Activated CD8-positive, alpha-beta memory T cell treated with anti-CD3 and anti-CD28 coated beads, Interleukin-2, amount 10 ng/mL, durations not matched to agents 7 days and 5 days (primary cell): ENCODE measurements at places on chromosomes 12 and 14. TPM values are rescaled to one million over a fixed set of nuclear protein-coding genes. Genes with fewer than 3 reads are reported as not detected.

Gene STON2
- 0.20 TPM for total RNA-seq

DNA sequence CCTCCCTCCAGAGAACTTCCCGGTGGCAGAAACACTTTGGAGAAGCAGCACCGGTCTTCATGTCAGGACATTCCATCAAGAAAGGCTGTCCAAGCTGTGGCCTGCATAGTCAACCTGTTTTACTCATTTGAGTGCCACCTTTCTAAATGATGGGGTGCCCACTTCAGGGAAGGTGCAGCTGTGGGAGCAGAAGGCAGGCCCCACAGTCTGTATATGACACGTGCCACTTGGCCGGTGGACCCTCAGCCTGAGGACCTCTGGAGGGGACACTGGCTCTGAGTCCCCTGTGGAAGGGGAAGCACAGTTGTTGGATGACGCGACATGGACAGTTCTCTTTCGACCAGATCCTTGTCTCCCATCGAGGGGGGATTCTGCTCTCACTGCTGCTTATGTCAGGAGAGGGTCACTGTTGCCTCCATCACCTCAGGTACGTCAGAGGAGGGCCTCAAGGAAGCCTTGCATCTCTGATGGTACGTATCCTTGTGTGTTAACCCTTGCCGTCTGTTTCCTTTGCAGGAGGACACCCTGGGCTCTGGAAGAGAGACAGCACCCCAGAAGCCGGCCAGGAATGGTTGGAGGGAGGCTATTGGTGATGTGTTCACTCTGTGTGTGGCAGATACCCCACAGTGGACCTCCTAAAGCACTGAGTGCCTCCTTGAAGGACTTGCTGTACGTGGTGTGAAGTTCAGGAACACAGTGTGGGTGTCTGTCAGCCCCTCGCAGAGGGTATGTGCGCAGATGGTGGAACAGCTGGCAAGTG is 132.1 kb upstream of the RTL1 start:
- no peaks in the 10 kb centered on the region for H3K36me3 ChIP-seq
- H3K4me1 ChIP-seq: no peaks in the 10 kb centered on the region
- H3K4me3 ChIP-seq: no peak overlapping the region

DNA sequence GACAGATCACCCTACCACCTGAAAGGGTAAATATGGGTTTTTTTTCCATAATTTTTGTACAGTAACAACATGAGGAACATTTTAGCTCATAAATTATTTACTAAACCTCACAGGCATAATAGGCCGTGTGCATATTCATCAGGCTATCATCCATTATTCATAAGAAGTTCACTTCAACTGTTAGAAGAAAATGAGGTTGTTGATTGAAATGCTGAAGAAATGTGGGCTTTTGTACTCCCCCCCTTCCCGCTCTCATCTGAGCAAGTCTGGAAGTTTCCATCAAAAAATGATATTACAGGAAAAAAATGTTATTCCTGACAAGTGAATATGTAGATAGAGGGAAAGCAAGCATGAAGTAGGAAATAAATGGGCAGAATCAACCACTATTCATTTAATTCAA is 7.9 kb upstream of the POU6F1 start:
- H3K27me3 ChIP-seq: no peaks in the 10 kb centered on the region
- H3K27ac ChIP-seq: no peak overlapping the region
- no peaks in the 10 kb centered on the region for H3K4me1 ChIP-seq
- no peaks in the 10 kb centered on the region for H3K36me3 ChIP-seq
- no peak for DNase-seq

DNA sequence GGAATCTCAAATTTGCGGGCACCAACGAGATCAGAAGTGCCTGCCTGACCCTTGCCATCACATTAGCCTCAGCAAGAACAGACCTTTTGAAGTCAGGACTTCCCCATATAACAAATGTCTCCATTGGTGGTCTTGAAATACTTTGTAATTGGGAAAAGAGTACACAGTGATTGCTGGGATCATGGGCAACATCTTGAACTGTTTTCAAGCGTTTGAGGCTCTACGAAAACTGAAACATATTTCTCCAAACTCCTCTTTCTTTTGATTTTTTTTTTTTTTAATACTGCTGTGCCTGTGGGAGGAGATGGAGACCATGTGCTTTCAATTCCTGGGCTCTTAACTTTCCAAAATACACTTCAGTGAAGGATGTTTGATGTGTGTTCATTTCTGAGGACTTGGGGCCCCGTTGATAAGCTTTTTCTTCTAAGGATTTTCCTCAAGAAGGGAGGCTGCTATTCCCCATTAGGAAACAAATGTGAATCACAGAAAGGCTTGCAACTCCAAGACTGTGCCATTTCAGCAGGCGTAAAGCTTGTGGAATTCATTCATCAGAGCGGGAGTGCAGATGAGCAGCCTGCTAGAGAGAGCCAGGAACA is 94.5 kb downstream of the TMEM132C start:
- no peak overlapping the region for H3K4me3 ChIP-seq
- no peak overlapping the region for H3K27ac ChIP-seq
- no peaks in the 10 kb centered on the region for H3K4me1 ChIP-seq
- no peaks in the 10 kb centered on the region for H3K36me3 ChIP-seq

- H3K36me3 ChIP-seq: peaks cover 54% of the 10 kb centered on the region
- no peak overlapping the region for H3K27ac ChIP-seq
- no peak for DNase-seq
- H3K4me1 ChIP-seq: peaks cover 48% of the 10 kb centered on the region
Measured at GRCh38 chr12:64635356-64635998, 25.2 kb downstream of the RASSF3 start.

DNA sequence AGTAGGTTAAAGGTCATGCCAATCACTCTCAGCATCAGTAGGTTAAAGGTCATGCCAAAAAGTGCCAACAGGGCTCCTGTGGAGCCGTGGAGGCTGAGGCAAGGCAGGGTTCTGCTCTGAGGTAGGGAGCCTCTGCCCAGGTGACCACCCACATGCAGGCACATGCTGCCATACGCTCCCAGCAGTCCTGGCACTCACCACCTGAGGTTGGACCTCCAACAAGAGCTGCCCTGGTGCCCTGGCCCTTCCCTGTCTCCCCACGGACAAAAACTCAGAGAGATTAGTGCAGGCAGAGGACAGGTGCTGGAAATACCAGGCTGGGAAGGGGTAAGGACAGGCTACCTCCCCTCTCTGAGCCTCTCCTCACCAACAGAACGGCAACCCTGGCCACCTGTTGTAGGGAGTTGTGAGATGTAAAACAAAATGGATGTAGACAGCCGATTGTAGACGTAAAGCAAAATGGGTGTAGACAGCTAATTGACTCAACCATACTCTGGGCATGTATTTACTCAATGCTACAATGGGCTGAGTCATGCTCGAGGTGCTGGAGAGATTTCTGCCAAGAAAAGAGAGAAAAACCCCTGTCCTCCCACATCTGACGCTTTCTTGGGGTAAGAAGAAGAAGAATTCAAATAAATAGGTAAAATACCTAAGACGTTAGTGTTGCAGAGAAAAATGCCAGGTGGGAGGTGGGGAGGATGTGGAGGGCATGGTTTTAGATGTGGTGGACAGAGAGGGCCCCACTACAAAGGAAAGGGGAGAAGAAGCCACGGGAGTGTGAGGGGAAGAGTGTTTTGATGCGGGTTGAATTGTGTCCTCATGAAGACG is 32.4 kb downstream of the LTBP2 start:
- DNase-seq: no peak
- no peak overlapping the region for H3K27ac ChIP-seq
- peaks cover 64% of the 10 kb centered on the region for H3K27me3 ChIP-seq
- H3K4me1 ChIP-seq: peaks cover 20% of the 10 kb centered on the region
- H3K36me3 ChIP-seq: peaks cover 2% of the 10 kb centered on the region

Gene BEGAIN
- 1.8 TPM for total RNA-seq

- no peak overlapping the region for H3K27ac ChIP-seq
- peaks cover 4% of the 10 kb centered on the region for H3K36me3 ChIP-seq
- H3K4me1 ChIP-seq: no peaks in the 10 kb centered on the region
- no peak for DNase-seq
- no peak overlapping the region for H3K4me3 ChIP-seq
Measured at GRCh38 chr14:68535404-68536017, 257.4 kb downstream of the ZFP36L1 start.

DNA sequence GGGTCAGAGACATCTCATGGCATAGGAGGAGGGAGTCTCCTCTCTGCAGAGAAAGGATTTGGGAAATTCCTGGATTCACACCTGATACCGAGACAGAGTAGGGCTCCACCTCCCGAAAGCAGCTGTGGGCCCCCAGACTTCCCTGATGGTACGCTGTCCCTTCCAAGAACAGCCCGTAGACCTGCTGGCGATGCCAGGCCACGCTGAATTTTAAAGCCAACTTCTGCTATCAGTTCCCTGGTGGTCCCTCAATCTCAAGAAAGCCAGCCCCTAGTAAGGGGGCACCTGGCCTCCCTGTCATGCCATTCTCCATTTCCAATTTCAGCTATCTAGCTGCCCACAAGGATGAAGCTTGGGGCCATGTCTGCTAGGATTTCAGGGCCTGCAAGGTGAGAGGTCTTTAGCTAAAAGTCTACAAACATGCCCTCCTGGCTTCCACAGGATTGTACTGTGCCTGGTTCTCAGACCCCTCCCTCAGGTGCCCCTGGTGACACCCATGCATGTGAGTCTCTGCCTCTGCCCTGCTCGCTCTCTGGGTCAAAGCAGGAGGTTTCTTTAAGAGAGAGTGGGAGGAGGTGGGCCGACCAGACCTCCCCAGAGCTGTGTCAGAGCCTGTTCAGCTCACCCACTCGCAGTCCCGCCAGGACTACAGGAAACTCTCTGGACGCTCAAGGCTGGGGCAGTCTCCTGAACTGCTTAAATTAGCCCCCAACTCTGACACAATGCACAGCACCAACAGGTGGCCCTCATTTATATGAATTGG is 30.5 kb downstream of the ANO2 start:
- no peaks in the 10 kb centered on the region for H3K4me1 ChIP-seq
- no peak overlapping the region for H3K27ac ChIP-seq
- no peak for DNase-seq
- H3K36me3 ChIP-seq: no peaks in the 10 kb centered on the region
- no peaks in the 10 kb centered on the region for H3K27me3 ChIP-seq

Gene EML1
- total RNA-seq: not detected

GRCh38 chr12:870378-870777 is 79.1 kb downstream of the RAD52 start:
- no peak overlapping the region for H3K4me3 ChIP-seq
- peaks cover 29% of the 10 kb centered on the region for H3K36me3 ChIP-seq
- no peaks in the 10 kb centered on the region for H3K27me3 ChIP-seq
- no peak for DNase-seq
- peaks cover 12% of the 10 kb centered on the region for H3K4me1 ChIP-seq

DNA sequence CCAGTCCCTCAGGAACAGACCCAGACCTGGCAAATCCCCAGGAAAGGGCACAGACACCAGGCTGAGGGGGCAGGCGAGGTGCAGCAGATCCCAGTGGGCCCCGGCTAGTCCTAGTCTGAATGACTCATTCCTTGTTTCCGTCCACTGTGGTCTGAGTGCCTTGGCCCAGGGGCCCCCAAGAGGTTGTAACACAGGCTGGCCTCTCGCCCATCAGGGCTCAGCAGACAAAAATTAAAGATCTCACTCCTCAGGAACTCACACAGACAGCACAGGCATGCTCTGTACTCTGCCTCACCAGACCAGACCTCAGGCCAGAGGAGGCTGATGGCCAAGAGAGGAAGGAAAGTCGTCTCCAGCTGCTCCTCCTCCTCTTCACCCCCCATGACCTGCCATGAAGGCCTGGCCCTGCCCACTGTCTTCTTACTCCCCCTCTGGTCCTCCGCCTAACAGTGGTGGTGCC is 7.7 kb upstream of the LTBP2 start:
- peaks cover 82% of the 10 kb centered on the region for H3K27me3 ChIP-seq
- H3K4me3 ChIP-seq: no peak overlapping the region
- no peak for DNase-seq
- peaks cover 53% of the 10 kb centered on the region for H3K4me1 ChIP-seq
